Esophagus (tissue), 2 donors: ENCODE measurements at places on chromosomes 6 and 20. TPM values are rescaled to one million over a fixed set of nuclear protein-coding genes. Genes with fewer than 3 reads are reported as not detected.

The TEAD3 gene
- polyA plus RNA-seq: 28.6 TPM

The VPS16 gene
- polyA plus RNA-seq: 28.6 TPM

The ECT2L gene
- 0.04 TPM for polyA plus RNA-seq

The EPPIN gene
- polyA plus RNA-seq: not detected

The MMP24 gene
- 0.12 TPM for polyA plus RNA-seq

The GGT7 gene
- 3.7 TPM for polyA plus RNA-seq

The MLIP gene
- 4.1 TPM for polyA plus RNA-seq
